ENCODE measurements at places on chromosomes 11 and 22.
A peak's percentile ranks its signal among the peaks of the same experiment; 100 is the strongest.

DNA sequence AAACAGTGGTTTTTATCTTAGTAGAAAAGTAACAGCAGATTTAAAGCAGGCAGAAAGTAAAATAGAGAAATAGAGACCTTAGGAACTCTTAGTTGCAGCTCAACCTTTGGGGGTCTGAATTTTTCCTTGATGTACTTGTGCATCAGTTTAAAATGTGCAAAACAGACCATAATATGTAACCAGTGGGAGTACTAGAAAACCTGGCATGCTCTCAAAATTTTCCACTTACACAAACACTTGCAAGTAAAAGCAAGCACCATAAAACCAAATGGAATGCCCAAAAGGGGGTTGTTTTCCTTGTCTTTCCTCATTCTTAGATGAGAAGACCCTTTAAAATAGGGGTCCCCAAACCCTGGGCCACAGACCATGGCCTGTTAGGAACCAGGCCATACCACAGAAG lies 12.9 kb upstream of the MRGPRE start:
- no peak for DNase-seq

DNA sequence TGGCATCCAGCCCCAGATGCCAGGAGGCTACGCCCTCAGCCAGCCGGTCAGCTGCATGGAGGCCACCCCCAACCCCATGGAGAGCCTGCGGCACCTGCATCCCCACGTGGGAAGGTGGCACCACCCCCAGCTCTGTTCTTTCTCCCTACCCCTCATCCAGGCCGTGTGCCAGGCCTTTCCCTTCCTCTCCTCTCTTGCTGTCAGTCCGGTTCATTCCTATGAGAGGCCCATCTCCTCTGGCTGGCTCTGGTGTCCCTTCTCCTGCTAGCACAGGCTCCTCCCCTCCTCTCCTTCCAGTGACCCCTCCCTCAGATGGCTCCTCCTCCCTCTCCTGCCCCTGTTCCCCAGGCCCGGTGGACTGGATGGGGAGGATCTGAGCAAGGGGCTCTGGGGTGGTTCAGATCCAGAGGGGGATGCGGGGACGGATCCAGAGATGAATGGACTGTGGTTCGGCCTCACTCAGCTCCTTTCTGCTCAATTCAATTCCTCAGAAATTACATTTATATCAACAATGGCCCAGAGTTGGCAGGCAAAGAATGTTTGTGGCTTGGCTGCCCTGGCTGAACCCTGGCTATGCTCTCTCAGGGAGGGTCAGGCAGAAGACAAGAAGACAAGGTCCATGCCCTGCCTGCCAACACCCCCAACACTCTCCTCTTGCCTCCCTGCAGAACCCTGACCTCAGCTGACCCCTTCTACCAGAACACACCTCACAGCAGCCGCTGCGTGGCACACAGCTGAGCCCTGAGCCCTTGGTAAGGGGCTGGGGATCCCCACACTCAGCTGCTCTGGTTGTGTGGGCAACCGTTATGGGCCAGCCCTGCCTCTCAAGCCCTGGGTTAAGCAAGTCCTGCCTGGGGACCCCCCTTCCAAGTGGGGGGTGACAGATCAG lies 18.5 kb upstream of the LRRC10B start:
- DNase-seq, result no peak

DNA sequence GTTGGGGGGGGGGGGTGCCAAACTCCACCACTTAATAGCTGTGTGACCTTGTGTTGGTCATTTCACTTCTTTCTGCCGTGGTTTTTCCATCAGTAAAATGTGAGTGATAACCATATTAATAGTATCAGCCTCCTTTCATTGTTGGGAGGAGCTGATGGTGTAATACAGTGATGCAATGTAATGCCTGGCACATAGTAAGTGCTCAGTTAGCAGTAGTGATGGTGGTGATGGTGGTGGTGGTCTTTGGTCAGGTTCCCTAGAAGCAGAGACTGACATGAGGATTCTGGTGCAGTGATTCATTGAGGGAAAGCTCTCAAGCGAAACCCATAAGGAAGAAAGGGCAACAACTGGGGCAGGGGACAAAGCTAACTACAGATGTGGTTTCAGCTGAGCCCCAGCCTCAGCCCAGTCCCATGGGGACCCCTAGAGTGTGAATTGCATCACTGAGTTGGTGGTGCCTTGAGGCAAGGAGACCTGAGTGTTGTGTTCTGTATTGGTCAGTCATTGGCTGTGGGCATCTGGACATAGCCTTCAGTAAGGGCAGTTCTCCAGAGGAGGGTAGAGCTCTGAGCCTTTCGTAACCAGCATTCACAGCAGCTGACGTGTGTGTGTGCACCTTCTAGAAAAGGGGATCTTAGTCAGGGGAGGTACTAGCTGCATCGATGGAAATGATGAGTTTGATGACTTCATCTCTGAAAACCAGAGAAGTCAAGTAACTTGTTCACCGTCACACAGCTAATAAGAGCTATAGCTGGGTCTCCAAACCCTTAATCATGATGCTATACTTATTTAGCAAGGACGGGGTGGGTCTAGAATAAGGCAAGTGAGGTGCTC lies 93.6 kb upstream of the CRYBB3 start:
- no peak for DNase-seq

- DNase-seq, result peak; percentile 28
These were observed 1.2 kb upstream of the MIOX start for GRCh38 chr22:50485221-50486131.

DNA sequence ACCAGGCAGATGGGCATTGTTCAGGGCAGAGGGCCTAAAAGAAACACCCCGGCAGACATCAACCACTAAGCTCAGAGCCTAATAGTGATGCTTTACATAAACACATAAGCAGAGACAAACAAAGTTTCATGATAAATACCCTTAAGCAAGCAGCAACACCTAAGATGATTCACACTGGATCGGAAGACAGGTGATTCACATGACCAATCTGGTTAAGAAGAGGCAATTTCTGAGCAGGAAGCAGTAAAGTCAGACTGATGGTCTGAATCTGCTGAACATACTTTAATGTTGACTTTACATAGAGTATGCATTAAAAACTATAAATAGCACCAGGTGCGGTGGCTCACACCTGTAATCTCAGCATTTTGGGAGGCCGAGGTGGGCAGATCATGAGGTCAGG lies 56.1 kb downstream of the SYN3 start:
- DNase-seq, result no peak

DNA sequence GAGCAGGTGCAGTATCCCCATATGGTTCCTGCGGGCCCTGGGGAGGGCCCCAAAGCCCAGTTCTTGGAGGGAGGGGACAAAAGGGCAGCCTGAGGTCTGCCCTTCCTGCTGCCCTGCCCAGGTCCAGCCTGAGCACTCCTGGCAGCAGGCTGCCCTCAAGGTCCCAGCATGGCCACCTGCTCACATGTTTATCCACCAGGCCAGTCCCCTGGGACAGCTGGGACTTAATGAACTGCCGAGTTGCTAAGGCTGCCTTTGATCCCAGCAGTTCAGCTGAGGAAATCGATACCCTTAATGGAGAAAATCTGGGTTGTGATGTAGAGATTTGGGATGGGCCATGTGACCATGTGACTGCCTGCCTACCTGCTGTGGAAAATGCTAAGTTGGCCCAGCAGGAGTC lies 146.2 kb downstream of the TRIM29 start:
- no peak for DNase-seq

DNA sequence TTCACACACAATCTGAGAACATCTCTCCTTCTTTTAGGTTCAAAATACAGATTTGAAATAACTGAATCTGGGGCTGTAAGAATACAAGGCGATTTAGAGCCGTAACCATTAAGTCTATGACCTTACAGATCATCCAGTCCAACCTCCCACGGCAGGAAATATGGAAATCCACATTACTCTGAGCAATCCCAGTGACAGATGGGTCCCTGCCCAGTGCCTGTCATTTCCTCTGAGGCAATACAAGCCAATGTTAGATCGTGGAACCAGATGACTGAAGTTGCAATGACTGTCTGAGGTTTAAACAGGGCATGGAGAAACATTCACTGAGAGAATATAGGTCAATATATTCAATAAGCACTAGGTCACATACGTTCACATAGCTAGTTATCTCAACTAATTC lies 77.4 kb upstream of the OR5AK2 start:
- DNase-seq, result no peak

- no peak for DNase-seq
These were observed 19.8 kb downstream of the ZBED5 start for GRCh38 chr11:10838083-10838482.

GRCh38 chr11:112289588-112290492 lies 29.2 kb upstream of the PLET1 start:
- peak; percentile 75 for DNase-seq

GRCh38 chr11:106714199-106714598 lies 304.1 kb downstream of the GUCY1A2 start:
- DNase-seq, result no peak

DNA sequence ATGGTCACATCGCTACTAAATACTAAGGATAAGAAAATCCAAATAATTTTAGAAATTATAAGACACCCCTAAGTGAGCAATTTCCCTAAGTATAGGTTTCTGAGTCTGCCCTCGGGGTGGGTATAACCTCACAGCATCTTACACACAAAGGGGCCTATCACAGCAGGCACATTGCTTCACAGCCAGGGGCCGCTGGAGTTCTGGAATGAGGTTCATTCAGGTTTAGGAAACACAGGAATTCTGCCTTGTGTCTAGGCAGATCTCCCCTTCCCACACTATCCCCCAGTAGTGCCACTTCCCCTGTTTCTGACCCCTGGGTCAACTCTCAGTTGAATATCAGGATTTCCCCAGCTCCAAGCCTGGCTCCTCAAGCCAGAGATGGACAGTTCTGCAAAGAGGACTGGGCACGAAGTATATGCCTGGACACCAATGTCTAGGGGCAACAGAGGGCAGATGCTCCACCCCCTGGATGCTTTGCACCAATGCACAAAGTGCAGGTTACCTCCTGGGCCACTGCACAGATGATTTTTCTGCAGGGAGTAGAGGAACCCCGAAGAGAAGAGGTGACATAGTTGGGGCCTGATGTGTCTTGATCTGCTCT lies 11.4 kb downstream of the TUBA8 start:
- DNase-seq, result no peak

DNA sequence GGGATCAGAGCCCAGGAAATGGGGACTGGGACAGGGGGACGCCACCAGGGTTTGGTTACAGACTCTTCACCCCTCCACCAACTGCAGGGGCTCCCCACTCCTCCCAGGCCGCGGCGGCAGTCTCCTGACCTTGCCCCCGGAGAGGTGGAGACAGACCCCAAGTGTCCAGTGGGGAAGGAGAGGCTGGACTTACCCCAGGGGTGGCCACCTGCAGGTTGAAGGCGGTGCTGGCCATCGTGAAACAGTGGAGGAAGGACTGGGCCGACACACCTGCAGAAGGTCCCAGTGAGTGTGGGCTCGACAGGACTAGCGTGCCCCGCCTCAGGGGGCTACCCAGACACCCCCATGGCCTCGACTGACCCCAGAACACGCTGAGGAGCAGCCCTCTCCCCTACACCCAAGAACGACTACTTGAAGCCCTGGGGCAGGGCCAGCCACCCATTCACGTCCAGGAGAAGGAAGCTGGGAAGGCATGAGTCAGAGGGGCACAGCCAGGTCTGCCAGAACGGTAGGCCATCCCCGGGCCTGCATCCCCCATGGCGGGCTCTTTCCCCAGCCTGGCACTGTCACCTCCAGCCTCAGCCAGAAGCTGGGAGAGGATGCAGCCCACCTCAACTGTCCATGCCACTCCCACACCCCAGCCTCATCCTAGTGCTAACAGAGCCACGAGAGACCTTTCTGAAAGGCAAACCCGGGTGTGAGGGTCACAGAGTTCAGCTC lies 2.3 kb downstream of the GATD1 start:
- DNase-seq, result peak; percentile 70

- DNase-seq, result no peak
These were observed 73.2 kb downstream of the BDNF start for GRCh38 chr11:27626938-27627586.

- DNase-seq, result no peak
These were observed 67.9 kb downstream of the KCNQ1 start for GRCh38 chr11:2512431-2513407.

DNA sequence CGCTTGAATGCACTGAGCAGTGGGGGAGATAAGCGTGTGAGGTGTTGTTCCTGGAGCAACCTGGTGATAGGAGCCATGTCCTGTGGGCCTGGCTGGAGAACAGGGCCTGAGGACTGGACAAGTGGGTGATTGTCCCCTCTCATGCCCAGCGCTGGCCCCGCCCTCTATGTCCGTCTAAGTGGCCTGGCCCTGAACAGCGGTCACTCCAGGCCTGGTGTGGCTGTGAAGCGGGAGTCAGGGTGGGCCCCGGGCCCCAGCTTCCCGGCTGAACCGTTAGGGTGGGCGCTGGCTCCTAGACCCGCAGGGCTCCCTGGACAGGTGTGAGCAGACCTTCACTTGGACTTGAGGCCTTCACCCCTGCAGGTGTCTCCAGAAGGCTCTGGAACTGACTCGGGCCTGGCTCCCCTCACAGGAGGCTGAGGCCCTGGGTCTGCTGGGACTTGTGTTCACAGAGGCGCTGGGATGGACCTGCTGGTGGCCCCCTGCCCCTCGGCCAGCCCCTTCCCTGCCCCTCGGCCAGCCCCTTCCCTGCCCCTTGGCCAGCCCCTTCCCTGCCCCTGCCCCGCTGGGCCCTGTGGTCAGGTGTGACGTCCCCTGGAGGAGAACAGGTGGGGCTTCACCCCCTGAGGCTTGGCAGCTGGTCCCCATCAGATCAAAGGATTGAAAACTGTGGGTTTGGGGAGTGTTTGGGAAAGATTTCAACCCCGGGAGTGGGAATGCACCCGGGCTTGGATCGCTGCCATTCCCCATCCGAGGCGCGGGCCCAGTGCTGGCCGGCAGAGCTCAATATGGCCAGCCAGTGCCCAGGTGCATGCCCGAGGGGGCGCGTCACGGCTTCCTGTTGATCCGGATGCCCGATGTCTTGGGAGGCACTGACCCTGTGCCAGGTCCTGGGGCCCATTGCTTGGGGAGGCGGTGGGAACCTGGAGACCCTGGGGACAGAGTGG lies 3.2 kb upstream of the MUC6 start:
- no peak for DNase-seq

GRCh38 chr22:43955883-43956782 lies 891 bp downstream of the SAMM50 start:
- DNase-seq, result no peak

DNA sequence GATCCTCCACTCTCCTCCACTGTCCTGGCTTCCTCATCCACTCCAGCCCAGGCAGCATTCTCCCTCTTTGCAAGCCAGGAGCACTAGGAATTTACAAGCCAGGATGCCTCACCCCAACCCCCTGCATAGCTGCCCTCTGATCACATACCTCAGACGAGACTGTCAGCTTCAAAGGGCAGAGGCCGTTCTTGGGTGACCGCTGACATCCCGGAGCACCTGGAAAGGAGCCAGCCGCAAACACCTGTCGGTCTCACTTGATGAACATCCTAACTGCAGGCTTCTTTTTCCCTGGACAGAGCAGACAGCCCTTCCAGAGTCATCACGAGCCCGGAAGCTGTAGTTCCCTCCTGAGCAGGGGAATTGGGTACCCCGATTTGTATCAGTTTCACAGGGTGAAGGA lies 451.3 kb upstream of the B3GAT1 start:
- DNase-seq, result no peak

DNA sequence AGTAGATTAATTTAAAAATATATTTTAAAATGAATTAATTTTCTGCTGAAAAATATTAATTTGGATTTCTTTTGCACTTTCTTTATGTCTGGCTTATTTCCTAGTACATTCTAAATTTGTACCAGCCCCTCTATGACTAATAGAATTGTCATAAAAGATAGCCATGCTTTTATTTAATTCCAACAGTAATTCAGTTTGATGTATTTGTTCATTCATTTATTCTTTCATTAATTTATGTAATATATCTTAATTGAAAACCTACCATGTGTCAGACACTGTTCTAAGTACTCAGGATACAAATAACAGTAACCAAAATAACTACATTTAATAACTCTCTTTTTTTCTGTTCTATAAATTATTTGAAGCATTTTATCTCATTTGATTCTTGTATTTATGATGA lies 264.0 kb upstream of the CCDC179 start:
- no peak for DNase-seq

- no peak for DNase-seq
These were observed 27.9 kb downstream of the TCIRG1 start for GRCh38 chr11:68066742-68067141.

Measured in EL (cell line).